ENCODE measurements at places on chromosomes 1 and 21. TPM values are rescaled to one million over a fixed set of nuclear protein-coding genes. Genes with fewer than 3 reads are reported as not detected.

The CACNA1S gene
- total RNA-seq, result not detected

The FCRLB gene
- 0.68 TPM for total RNA-seq

The NID1 gene
- total RNA-seq, result 0.04 TPM

GRCh38 chr1:230823931-230824381, 44.4 kb downstream of the C1orf198 start:
- DNase-seq, result no peak

GRCh38 chr1:206036663-206037455, 13.2 kb upstream of the CTSE start:
- peak; percentile 36 for DNase-seq

GRCh38 chr1:101081496-101082488, 56.2 kb upstream of the DPH5 start:
- peak; percentile 76 for DNase-seq

All from activated CD8-positive, alpha-beta T cell treated with anti-CD3 and anti-CD28 coated beads for 36 hours (primary cell).